Prostate gland (tissue), 2 donors: ENCODE measurements at places on chromosomes 1 and 21.

DNA sequence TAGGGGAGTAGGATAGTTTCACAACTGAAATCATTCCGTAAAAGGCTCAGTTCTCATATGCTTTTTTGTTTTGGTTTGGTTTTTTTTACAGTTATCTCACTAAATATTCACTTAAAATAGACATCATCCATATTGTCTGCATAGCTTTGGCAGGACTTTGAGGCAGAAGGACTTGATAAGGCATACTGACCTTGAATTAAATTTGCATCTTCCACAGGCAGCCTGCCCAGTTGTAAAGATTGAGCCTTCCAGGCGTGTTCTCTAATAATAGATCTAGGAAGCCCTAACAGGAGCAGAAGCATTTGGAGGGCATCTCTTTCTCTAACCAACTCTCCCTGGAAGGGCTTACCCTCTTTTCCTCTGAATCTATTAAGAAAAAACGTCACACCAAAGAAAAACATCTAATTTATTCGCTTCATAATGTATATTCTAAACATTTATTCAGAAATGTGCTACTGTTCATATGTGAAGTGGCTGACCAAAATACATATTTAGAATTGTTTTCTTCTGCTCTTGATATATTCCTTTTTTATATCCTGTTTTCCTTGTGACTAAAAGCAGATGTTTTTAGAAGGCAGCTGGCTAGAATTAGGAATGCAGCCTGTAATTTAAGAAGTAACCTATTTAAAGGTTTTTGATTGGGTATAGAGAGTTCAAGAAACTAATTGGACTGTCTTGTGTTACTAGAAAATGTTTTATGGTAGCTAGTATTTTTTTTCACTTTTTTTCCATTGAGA lies 20.2 kb downstream of the DESI2 start:
- DNase-seq = no peak

DNA sequence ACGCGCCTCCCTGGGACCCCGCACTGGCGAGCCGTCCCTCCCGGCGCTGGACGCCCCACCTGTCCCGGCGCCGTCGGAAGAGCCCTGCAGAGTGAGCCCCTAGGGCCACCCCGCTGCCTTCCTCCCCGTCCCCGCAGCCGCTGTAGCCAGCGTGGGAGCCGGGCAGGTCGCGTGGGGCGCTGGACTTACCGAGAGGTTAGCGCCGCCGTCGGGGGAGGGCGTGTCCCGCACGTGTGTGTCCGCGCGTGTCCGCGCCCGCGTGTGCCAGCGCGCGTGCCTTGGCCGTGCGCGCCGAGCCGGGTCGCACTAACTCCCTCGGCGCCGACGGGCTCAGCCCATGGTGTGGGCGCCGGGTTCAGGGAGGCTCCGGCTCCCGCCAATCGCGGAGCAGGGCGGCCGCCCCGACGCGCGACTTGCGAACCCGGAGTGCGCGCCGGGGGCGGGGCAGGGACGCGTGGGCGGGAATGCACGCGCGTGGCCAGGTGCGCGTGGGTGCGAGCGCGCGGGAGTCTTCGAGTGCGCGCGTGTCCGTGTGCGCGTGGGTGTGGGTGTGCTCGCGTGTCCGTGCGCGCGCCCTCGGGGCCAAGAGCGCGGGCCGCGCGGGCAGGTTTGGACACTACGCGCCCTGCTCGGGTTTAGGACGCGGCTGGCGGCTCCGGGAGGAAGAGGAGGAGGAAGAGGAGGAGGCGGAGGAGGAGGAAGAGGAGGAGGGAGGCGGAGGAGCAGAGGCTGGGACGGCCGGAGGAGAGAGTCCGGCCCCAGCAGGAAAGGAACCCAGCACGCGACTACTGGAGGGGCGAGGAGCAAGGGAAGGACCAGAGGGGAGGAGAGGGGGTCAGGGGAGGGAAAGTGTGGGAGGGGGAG lies 145.2 kb upstream of the ETS2 start:
- no peak for DNase-seq

DNA sequence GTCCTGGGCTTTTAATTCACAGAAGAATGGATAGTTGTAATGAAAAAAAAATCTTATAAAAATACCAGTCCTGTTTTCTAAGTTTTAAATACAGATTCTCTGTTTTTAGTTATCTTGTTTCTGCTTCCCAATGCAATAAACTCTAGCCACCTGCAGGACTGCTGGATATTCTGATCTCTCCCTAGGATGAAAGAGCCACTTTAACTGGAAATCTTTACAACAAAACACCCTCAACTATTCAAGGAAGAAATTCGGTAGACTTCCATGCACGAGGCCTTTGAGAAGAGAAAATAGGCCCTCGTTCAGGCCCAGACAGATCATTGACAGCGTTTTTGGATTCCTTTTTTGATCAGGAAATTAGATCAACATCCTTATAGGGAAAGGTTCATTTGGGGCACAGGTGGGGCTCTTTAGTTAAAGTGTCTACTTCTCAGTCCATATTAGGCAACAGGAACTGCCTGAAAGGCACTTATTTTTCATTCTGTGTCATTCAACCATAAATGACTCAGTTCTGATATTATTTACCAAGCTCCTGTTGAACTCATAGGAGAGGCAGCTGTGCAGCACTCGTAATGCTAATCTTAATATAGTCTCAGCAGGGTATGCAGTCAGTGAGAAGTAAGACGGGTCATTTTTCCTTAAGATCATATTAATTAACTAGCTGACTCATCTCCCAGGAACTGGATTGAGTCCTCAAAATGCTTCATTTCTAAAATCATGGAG lies 71.1 kb upstream of the ERRFI1 start:
- no peak for DNase-seq

DNA sequence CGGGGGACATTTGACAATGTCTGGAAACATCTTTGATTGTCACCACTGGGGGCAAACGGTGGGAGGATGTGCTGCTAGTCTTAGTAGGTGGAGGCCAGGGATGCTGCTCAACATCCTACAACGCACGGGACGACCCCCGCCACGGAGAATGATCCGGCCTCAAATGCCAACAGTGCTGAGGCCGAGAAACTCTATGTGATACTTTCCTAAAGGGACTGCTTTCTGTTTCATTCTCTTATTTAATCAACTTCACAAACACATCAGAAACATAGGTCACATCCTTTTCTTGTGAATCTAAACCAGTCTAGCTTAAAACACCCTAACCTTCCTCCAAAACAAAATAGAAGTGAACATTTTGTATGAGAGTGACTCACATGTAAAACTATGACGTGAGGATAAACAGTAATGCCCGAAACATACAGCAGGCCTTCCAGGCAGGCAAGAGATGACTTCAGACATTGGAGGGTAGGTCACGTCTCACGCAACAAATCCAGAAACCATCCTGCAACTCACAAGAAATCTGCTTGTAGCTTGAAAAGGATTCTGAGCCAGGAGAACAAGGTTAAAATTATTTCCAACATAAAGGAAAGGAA lies 37.2 kb upstream of the ETS2 start:
- no peak for DNase-seq

DNA sequence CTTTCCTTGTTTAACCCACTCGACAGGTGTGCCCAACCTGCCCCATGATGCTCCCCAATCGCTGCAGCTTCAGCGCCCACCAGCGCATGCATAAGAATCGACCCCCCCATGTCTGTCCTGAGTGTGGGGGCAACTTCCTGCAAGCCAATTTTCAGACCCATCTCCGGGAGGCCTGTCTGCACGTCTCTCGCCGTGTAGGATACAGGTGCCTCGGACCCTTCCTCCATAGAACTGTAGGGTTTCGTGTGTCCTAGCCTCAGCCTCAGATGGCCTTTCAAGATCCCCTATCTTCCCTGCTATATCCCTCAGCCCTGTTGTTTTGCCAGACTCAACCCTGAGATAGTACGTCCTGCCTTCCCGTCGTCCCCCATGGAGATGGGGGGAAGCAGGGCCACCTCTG lies 6.4 kb downstream of the ZNF687 start:
- no peak for DNase-seq

GRCh38 chr1:214187121-214187900 lies 93.6 kb upstream of the SMYD2 start:
- no peak for DNase-seq

DNA sequence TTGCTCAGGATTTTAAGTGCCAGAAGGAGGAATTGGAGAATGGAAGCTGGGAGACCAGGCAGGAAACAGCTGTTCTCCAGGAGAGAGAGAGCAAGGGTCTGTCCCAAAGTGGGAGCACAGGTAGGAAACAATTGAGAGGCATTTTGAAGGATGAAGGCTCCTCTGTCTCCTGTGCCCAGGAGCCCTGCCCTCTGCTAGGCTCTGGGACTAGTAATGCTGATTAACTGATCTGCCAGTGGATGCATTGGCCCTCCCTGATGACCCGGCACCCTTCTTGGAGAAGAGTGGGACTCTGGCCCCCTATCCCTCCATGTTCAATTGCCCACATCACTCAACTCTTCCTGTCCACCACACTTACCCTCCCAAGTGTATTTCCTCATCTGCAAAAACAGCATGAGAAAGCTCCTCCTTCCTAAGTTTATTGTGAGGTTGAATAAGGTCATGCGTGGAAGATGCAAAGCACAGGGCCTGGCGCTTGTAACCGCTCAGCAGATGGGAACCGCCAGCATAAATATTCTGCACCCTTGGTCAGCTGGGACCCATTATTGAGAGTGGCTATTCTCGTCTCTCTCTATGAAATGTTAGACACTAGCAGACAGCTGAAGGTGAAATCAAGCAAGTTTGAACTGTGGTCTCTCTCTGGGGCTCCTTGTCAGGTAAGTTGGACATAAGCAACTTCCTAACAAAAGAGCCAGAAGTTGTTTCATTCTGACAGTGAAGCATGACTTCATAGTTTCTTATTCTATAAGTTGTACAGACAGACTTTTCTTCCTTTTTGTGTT lies 63.0 kb upstream of the ANGPTL1 start:
- no peak for DNase-seq

DNA sequence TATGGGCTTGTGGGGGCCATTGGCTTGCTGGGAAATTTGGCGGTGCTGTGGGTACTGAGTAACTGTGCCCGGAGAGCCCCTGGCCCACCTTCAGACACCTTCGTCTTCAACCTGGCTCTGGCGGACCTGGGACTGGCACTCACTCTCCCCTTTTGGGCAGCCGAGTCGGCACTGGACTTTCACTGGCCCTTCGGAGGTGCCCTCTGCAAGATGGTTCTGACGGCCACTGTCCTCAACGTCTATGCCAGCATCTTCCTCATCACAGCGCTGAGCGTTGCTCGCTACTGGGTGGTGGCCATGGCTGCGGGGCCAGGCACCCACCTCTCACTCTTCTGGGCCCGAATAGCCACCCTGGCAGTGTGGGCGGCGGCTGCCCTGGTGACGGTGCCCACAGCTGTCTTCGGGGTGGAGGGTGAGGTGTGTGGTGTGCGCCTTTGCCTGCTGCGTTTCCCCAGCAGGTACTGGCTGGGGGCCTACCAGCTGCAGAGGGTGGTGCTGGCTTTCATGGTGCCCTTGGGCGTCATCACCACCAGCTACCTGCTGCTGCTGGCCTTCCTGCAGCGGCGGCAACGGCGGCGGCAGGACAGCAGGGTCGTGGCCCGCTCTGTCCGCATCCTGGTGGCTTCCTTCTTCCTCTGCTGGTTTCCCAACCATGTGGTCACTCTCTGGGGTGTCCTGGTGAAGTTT lies 550 bp downstream of the RXFP4 start:
- no peak for DNase-seq

DNA sequence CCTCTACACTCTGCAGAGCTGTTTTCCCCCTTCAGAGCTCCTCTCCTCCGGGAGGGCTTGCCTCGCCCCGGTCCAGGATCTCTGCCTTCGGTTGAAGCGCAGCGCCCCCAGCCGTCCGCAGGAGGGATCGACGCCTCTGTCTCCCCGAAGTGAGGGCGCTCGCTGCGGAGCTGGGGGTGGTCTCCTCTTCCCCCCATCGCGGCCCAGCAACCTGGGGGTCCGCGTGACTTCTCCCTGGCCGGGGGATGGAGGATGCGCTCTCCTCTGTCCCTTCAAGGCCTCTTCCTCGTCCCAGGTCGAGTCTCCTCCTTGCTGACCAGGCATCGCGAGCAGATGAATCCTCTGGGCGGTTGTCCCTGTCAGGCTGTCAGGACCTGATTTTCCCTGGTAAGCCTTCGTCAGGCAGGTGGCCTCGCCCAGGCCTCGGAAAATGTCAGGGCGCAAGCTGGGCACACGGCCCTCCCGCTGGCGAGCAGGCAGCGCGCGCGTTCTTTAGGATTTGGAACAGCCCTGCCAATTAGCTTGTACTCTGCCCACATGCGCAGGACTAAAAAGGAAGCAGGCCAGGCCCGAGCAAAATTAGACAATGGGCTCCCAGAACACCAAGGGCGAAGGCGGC lies 90.5 kb downstream of the EDEM3 start:
- DNase-seq = peak; percentile 73

- DNase-seq = no peak
Observed at GRCh38 chr1:232999956-233000625, 49.7 kb downstream of the NTPCR start.

GRCh38 chr1:209849388-209849787 lies 21.6 kb downstream of the UTP25 start:
- no peak for DNase-seq

GRCh38 chr1:228976316-228976715 lies 241.0 kb downstream of the RHOU start:
- no peak for DNase-seq

DNA sequence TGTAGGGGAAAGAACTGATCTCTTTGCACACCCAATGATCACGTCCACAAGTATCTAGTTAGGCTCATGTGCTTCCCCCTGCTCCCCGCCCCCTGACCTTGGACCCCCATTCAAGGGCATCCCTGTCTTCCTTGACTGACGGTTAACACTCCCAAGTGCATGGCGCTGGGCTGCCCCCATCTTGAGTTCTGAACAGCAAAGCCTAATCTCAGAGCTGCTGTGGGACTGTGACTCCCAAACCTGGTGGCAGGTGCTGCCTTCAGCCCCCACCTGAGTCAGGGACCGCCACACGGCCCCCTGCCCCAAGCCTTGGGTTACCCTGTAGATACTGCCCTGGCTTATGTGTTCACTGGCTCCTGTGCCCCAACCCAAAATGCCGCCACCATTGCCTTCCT lies 925 bp downstream of the TNNI1 start:
- no peak for DNase-seq

GRCh38 chr1:9726905-9727595 lies 75.5 kb downstream of the PIK3CD start:
- DNase-seq = no peak

DNA sequence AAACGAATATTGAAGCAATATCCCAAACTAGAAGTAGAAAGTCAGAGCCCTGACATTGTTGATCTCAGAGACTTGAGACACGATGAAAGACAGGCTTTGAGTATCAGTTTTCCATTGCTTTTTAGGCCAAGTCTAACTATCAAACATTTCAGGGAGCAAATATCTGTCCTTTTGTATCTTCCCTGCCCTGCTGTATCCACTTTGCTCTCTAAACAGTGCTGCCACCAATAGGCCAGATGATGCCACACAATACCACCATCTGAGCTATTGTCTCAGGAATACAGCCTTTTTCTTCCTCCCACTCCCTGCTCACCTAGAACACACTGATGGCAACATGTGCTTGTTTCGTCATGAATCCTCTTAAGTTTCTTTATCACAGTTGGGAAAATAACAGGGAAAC lies 62.6 kb upstream of the SPAG17 start:
- DNase-seq = no peak

- DNase-seq = no peak
Observed at GRCh38 chr1:180397175-180397574, 105.2 kb downstream of the ACBD6 start.
